Activated gamma-delta T cell (primary cell): ENCODE measurements at places on chromosomes 5 and 9.

DNA sequence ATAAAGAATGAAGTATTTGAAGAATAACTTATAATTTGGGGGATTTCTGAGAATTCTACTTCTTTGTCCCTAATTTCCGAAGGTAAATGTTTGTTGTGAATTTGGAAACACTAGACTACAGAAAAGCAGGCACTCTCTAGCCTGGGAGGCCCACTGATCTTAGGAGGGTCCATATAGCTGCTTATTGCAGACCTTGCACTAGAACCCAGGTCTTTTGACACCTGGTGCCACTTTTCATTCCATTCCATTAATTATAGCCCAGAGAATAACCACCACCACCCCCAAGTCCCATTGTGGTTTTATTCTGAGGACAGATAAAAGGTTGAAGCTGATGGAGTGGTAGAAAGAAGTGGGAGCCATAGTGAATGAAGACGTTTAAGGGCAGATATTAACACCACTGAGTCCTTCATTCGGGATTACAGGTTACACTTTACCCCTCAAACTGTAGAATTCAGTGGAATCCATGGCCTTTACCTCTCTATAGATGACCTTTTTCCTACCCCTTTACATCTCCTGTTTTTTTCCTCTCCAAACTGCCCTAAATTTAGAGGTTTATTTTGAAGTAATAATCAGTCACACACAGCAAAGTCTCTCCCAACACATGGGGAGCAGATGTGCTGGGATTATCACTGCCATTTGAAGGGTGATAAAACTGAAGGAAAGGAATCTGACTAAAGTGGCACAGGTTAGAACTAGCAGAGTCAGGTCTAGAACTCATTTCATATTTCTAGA, 12.0 kb upstream of the PSMD5 start:
- DNase-seq: no peak

DNA sequence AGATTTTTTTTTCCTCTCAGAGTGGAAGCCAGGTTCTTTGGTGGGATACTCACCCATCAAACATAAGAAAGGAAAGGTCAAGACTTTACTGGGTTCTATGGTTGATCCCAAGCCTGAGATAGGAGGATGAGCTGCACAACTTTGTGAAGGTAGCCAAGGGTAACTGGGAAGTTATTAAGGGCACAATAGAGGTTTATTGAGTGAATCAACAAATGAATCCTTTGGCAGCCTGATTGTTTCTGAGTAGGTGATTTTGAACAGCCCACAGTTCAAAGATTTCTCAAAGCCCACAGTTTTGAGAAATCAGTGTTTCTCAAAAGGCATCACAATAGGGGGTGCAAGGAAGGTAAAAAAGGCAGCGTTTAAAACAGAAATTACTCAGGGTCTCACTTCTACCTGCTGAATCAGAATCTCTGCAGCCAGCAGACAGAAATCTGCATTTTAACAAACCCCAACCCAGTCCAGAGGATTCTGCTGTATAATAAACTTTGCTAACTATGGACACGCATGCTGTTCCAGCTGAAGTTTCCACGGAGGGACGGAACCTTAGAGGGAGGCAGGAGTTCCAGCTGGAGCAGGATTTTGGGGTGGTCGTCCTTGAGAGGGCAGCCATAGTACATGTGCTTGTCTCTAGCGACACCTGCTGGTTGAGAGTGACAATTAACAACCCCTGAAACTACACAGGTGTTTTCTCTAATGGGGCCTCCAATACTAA, 32.7 kb upstream of the FSD1L start:
- no peak for DNase-seq

DNA sequence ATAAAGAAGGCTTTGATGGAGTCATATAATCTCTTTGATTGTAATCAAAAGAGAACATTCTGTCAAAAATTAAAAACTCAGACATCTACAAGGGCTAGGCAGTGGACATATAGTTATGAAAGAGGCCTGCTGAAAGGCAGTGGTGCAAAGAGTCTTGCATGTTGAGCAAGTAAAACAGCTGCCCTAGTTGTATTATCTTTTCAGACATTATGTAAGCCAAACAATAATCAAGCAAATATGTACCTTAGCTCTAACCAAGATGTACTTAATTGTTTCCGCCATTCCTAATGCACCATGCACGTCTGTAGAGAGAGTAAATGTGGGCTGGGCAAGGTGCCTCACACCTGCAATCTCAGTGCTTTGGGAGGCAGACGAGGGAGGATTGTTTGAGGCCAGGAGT, 14.3 kb downstream of the GAPT start:
- no peak for DNase-seq

DNA sequence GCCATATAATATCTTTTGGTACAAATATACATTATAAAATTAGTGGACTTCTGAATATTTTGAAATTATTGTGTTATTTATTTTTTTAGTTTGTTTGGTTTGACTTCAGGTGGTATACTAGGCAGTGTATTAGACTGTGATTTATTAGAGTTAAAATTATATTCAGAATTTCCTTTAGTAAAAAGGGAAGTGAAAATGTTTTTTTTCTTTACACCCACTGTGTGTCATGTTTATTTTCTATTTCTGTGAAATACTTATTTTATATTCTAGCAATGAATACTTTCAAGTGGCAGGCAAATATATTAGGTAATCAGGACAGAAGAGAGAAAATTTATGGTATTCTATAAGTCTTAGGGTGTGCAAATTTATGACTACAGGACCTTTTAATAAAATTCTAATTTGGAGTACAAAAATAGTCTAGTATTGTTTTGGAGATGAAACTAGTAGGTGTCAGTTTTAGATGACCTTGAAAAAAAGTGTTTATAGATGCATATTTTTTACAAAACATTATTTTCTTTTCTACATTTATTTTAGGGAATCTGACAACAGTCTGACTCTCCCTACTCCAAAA, 8.8 kb downstream of the CSNK1G3 start:
- DNase-seq: no peak

DNA sequence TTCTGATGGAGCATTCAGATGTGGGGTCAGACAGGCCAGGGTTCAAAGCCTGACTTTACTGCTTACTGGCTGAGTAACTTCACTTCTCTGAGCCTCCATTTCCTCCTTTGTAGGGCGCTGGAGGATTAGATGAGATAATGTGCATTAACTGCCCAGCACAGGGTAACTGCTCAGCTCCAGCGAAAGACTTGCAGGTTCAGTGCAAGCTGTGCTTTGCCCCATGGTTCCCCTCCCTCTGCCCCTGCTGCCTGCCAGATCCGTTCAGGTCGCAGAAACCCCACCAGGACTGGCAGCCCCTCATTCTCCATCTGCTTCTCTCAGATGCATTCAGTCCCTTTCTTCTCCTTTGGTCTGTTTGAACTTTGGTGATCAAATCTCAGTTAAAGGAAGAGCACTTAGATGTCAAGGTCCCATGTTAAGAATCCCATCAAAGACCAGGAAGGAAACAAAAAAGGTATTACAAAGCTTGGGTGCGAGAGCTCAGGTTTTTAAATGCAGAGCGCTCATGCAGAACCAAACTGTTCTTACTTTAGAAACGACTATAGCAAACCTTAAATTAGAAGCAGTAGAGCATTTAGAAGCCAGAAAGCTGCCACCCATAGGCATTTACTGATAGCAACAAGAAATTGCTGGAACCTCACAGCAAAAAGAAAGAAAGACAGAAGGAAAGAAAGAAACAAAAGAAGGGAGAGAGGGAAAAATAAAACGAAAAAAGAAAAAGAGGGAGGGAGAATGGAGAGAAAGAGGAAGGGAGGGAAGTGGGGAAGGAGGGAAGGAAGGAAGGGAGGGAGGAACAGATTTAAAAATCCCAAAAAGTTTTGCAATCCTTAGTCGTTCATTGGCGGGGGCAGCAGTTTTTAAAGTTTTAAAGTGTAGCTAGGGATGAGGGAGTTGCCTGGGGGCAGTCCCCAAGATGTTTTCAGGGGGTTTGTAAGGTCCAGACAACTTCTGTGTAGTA, 23.5 kb downstream of the AFAP1L1 start:
- DNase-seq: no peak

DNA sequence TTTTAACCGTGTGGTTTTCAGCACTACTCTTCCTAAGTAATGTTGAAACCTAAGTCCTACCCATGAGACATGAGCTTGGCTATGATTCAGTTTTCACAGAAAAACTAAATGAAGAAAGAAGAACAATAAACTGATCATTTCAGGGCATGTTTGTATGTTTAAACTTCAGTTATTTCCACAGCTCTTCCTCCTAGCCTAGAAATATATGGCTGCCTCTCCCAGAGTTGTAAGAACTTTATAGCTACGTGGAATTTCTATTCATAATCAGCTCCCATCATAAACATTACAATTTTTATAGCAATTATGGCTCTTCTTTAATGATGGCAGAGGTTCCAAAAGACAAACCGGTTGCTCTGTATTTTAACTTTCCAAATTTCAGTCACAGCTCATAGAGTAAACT, 314.7 kb upstream of the ADAMTSL1 start:
- DNase-seq: no peak

DNA sequence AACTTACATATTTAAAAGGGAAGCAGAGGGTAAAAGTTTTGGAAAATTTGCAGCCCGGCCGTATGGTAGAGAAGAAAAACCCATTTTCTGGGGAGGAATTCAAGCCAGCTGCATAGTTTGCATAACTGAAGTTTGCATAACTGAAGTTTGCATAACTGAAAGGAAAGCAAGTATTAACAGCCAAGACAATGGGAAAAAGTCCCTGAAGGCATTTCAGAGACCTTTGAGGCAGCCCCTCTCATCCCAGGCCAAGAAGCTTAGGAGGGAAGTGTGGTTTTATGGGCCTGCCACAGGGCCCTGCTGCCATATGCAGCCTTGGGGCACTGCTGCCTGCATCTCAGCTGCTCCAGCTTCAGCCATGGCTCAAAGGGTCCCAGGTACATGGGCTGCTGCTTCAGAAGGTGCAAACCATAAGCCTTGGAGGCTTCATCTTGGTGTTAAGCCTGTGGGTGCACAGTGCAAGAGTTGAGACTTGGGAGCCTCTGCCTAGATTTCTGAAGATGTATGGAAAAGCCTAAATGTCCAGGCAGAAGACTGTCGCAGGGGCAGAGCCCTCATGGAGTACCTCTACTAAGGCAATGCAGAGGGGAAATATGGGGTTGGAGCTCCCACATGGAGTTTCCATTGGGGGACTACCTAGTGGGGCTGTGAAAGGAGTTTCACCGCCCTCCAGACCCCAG, 36.9 kb upstream of the CXCL14 start:
- DNase-seq: no peak

DNA sequence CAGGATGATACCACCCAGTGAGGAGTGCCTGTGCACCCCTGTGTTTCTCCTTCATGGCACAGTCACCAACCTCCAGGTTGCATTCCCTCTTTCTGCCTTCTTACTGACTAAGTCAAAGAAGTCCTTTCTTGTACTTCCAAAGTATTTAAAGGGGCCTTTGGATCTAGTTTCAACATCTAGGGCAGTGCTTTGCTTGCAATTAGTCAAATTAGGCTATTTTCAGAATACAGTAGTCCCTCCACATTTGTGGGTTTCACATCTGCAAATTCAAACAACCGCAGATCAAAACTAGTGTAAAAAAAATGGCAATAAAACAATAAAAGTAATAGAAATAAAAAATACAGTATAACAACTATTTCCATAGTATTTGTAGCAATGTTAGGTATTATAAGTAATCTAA, 333.9 kb upstream of the SEMA6A start:
- DNase-seq: no peak

DNA sequence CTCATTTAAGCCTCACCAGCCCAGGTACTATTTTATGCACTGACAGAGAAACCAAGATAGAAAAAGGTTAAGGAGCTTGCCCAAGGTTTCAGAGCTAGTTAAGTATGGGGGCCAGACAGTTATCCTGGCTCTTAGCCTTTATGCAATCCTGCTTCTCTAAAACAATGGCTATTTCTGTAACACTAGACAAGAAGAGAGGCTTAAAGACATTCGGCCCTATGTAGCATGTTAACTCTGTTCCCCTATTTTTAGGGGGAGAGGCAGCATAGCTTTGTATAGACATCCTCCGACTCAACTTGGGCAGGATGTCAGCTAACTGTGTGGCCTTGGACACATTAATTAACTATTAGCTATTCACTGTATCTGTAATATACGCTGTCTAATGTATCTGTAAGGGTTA, 54.6 kb downstream of the LHFPL2 start:
- no peak for DNase-seq

DNA sequence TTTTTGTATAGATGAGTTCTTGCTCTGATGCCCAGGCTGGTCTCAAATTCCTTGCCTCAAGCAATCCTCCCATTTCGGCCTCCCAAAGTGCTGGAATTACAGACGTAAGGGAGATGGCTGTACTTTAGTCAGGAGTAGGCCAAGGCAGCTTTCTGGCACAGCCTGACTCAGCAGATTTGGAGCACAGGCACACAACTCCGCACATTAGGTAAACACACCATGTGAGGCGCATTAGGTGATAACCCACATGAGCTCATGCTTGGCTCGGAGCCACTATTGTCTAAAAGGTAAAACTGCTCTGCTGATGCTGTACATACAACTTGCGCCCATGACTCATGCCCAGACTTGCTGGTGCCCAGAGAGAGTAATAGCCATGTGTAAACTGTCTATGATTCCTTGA, 1157.9 kb downstream of the TAF11L14 start:
- DNase-seq: no peak

DNA sequence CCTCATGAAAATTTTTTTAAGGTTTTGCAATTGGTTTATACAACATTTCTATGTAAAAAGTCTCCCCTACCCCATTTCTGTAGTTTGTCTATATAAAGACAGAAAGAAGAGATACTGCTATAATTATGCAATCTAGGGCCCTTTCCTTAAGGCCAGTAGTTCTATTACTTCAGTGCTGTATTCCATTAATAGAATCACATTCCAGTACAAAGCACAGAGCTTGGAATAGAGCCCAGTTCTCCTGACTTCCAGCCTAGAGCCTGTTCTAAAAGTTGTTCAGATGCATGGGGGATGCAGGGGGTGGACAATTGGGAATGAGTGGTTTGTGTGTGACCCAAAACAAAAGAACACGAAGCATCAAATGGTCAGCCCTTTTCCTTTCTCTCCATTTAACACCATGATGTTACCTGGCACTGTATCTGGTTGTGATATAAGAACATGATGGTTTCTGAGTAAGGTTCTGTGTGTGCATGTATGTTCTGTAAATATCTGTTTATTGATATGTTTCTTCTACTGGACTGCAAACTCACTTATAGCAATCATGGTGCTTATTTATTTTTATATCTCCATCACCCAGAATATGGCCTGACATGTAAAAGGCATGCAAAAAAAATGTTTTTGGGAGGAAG, 8.2 kb upstream of the GRAMD2B start:
- DNase-seq: no peak

- no peak for DNase-seq
Measured at GRCh38 chr9:20524776-20525175, 97.5 kb downstream of the MLLT3 start.
